Dermis microvascular lymphatic vessel endothelial cell (primary cell): ENCODE measurements at places on chromosomes 13 and 19. TPM values are rescaled to one million over a fixed set of nuclear protein-coding genes. Genes with fewer than 3 reads are reported as not detected.

SIGLECL1 gene
- not detected in 2 replicates for total RNA-seq

FFAR1 gene
- total RNA-seq, result not detected in 2 replicates

ADGRE3 gene
- not detected in 2 replicates for total RNA-seq

FGF21 gene
- not detected in 2 replicates for total RNA-seq

PLIN5 gene
- 3.5 and 11.1 TPM in 2 replicates for total RNA-seq

ERICH4 gene
- total RNA-seq, result not detected in 2 replicates

FCER2 gene
- total RNA-seq, result not detected in 2 replicates

SPRYD7 gene
- 3.2 and 3.4 TPM in 2 replicates for total RNA-seq

NKPD1 gene
- 0.13 TPM in 2 replicates for total RNA-seq

CYP4F2 gene
- not detected in 2 replicates for total RNA-seq

RNASEH2B gene
- total RNA-seq, result 14.5 and 19.9 TPM in 2 replicates

PNMA8B gene
- 0.13 TPM in 2 replicates for total RNA-seq

C19orf18 gene
- total RNA-seq, result 0.13 TPM in 2 replicates

CGB8 gene
- total RNA-seq, result not detected in 2 replicates

SPACA6 gene
- 3.5 and 5.6 TPM in 2 replicates for total RNA-seq

LHFPL6 gene
- total RNA-seq, result 31.8 and 69.2 TPM in 2 replicates

ACP5 gene
- total RNA-seq, result 0.26 and 0.38 TPM in 2 replicates

NCR1 gene
- total RNA-seq, result not detected in 2 replicates

DAND5 gene
- total RNA-seq, result 0.25 and 0.26 TPM in 2 replicates

RFX2 gene
- total RNA-seq, result 1.3 and 5.7 TPM in 2 replicates

CD79A gene
- 0.13 and 0.25 TPM in 2 replicates for total RNA-seq

OVOL3 gene
- not detected in 2 replicates for total RNA-seq

ZNF43 gene
- 5.8 and 9.6 TPM in 2 replicates for total RNA-seq

CCDC169 gene
- 0.63 and 1.3 TPM in 2 replicates for total RNA-seq

ZNF85 gene
- 10.0 TPM in 2 replicates for total RNA-seq

SRRM5 gene
- under 0.01 TPM in 1 of 2 replicates, not detected in the other for total RNA-seq

UBAC2 gene
- total RNA-seq, result 25.8 and 33.9 TPM in 2 replicates

ODAD3 gene
- under 0.01 and 0.13 TPM in 2 replicates for total RNA-seq

PGLYRP1 gene
- total RNA-seq, result not detected in 2 replicates

NKG7 gene
- total RNA-seq, result not detected in 2 replicates

TPGS1 gene
- 27.5 and 31.9 TPM in 2 replicates for total RNA-seq

URAD gene
- not detected in 2 replicates for total RNA-seq

SOX1 gene
- not detected in 2 replicates for total RNA-seq

CPB2 gene
- total RNA-seq, result under 0.01 TPM in 1 of 2 replicates, not detected in the other

B3GNT8 gene
- total RNA-seq, result 1.9 and 2.9 TPM in 2 replicates

TTYH1 gene
- under 0.01 TPM in 1 of 2 replicates, not detected in the other for total RNA-seq

ZNF578 gene
- total RNA-seq, result 0.64 and 1.4 TPM in 2 replicates

KLK12 gene
- total RNA-seq, result not detected in 2 replicates

OLFM2 gene
- 0.39 and 1.1 TPM in 2 replicates for total RNA-seq

CASP14 gene
- total RNA-seq, result not detected in 2 replicates

KLF1 gene
- total RNA-seq, result 0.13 and 0.25 TPM in 2 replicates

PPM1N gene
- total RNA-seq, result 0.25 and 1.0 TPM in 2 replicates

SPRED3 gene
- total RNA-seq, result 0.38 and 0.39 TPM in 2 replicates

CEACAM1 gene
- total RNA-seq, result 10.9 and 35.7 TPM in 2 replicates

RFPL4A gene
- total RNA-seq, result 1.3 and 3.4 TPM in 2 replicates

METTL21C gene
- not detected in 2 replicates for total RNA-seq

POU2F2 gene
- 0.26 and 1.0 TPM in 2 replicates for total RNA-seq

CEACAM3 gene
- not detected in 2 replicates for total RNA-seq

IL12RB1 gene
- total RNA-seq, result 0.13 TPM in 2 replicates
